Vein endothelial cell (primary cell): ENCODE measurements at places on chromosomes 5 and 9. TPM values are rescaled to one million over a fixed set of nuclear protein-coding genes. Genes with fewer than 3 reads are reported as not detected.

PPP3R2 gene
- total RNA-seq: not detected in 2 replicates

PDE6A gene
- under 0.01 TPM in 1 of 2 replicates, not detected in the other for total RNA-seq

VLDLR gene
- total RNA-seq: 12.4 and 17.7 TPM in 2 replicates

SLC46A2 gene
- total RNA-seq: not detected in 2 replicates

SLC6A3 gene
- total RNA-seq: not detected in 2 replicates

RAD23B gene
- 116 and 135 TPM in 2 replicates for total RNA-seq

PSD2 gene
- total RNA-seq: not detected in 2 replicates

ROR2 gene
- total RNA-seq: under 0.01 TPM in 1 of 2 replicates, not detected in the other

ERCC8 gene
- 18.0 and 19.6 TPM in 2 replicates for total RNA-seq

NIPSNAP3A gene
- 53.6 and 54.9 TPM in 2 replicates for total RNA-seq

LRRC70 gene
- 45.9 and 48.7 TPM in 2 replicates for total RNA-seq

MCIDAS gene
- not detected in 2 replicates for total RNA-seq

PCA3 gene
- 0.29 and 0.33 TPM in 2 replicates for total RNA-seq

SLC25A25 gene
- total RNA-seq: 22.5 and 22.9 TPM in 2 replicates

PCDHAC1 gene
- total RNA-seq: 0.10 and 0.33 TPM in 2 replicates

GPR21 gene
- total RNA-seq: 1.3 TPM in 2 replicates

CCNI2 gene
- total RNA-seq: under 0.01 TPM in 1 of 2 replicates, not detected in the other

CCDC171 gene
- total RNA-seq: 0.98 and 1.1 TPM in 2 replicates

RNF180 gene
- total RNA-seq: 10.8 and 13.1 TPM in 2 replicates

ARL14EPL gene
- total RNA-seq: 0.33 and 0.67 TPM in 2 replicates

PAPPA gene
- 0.33 and 0.38 TPM in 2 replicates for total RNA-seq

OTULINL gene
- under 0.01 and 0.19 TPM in 2 replicates for total RNA-seq

PCDHGA8 gene
- 2.0 and 2.9 TPM in 2 replicates for total RNA-seq

ADCY2 gene
- not detected in 2 replicates for total RNA-seq

PCDHA1 gene
- total RNA-seq: not detected in 2 replicates

KIAA1958 gene
- 1.9 and 2.9 TPM in 2 replicates for total RNA-seq

C9 gene
- total RNA-seq: 0.29 TPM in 1 of 2 replicates, not detected in the other

FOXD4L4 gene
- total RNA-seq: 0.19 and 0.33 TPM in 2 replicates

CAMK4 gene
- total RNA-seq: 0.10 and 0.98 TPM in 2 replicates

UBE2QL1 gene
- total RNA-seq: 0.10 TPM in 1 of 2 replicates, not detected in the other

PRR16 gene
- total RNA-seq: 0.48 TPM in 1 of 2 replicates, not detected in the other

PTGES gene
- total RNA-seq: 0.10 and 0.33 TPM in 2 replicates

OR1J4 gene
- total RNA-seq: not detected in 2 replicates

DOK3 gene
- 3.3 and 4.0 TPM in 2 replicates for total RNA-seq

FOXD4L3 gene
- total RNA-seq: not detected in 2 replicates

ANKRD18B gene
- total RNA-seq: 2.0 and 5.7 TPM in 2 replicates

PSMD5 gene
- 29.1 and 38.6 TPM in 2 replicates for total RNA-seq

FGD3 gene
- 0.19 TPM in 1 of 2 replicates, not detected in the other for total RNA-seq

CNTNAP3B gene
- 163 and 228 TPM in 2 replicates for total RNA-seq
